ENCODE measurements at places on chromosomes 7 and 10.

DNA sequence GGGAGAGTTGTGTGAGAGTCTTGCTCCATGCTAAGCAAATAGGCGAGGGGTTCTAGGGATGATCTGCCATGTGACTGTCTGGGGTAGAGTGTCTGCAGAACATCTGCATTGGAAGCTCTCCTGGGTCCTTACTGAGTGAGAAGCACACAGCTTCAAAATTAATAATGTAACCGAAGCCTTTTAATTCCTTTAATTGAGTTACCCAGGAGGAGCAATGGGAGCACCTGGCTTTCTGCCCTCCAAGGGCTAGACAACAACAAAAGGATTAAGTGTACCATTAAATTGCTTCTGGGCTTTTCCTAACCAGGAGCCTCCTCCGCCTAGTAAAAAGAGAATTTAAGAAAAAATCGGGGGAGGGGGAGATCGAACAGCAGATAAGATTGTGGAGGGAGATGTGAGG lies 102.0 kb upstream of the TBX20 start:
- peak; percentile 62 for DNase-seq

- no peak for DNase-seq
Observed at GRCh38 chr10:127587668-127588365, 38.7 kb downstream of the NPS start.

DNA sequence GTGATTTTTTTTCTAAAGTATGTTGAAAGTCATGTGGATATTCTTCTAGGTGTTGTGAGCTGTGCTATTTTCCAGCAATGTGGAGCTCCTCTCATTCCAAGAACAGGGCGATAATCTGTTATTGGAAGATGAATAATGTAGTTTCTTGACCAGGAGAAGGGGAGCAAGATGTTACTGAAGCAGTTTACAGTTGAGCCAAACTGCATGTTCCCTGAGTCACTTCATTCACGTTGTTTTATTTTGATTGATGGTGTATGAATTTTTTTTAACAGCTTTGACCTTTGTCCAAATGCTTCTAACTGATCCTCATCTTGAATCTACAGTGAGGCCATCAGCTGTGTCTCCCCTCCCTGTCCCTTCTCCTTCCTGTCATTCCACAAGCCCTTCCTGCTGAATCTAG lies 277.1 kb upstream of the KLF6 start:
- DNase-seq = no peak

DNA sequence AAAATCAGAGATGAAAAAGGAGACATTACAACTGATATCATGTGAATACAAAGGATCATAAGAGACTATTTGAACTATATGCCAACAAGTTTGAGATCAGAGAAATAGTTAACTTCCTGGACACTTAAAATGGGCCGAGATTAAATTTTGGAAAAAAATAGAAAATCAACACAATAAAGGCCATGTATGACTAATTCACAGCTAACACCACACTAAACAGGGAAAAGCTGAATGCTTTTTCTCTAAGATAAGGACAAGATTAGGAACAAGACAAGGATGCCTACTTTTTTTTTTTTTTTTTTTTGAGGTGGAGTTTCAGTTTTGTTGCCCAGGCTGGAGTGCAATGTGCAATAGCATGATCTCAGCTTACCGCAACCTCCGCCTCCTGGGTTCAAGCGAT lies 151.4 kb upstream of the MAGI2 start:
- DNase-seq = no peak

GRCh38 chr10:11707624-11708350 lies 34.4 kb upstream of the ECHDC3 start:
- no peak for DNase-seq

GRCh38 chr7:149772241-149772955 lies 990 bp downstream of the ZNF467 start:
- no peak for DNase-seq

DNA sequence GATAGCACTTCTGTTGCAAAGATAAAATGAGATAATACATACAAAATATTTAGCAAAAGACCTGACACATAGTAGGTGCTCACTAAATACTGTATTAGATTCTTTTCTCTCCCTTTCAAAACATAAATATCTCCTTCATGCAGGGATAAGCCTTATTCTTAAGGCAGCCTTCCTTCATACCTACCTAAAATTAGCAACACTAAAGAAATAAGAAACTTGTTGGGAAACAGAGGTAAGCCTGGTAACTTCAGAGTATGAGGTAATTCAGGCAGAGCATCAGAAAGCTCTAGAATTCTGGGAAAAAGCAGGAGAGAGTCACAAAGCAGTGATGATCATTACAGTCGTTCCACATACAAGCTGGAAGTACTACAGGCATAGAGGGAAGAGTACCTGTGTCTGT lies 15.2 kb downstream of the HIBADH start:
- DNase-seq = no peak

DNA sequence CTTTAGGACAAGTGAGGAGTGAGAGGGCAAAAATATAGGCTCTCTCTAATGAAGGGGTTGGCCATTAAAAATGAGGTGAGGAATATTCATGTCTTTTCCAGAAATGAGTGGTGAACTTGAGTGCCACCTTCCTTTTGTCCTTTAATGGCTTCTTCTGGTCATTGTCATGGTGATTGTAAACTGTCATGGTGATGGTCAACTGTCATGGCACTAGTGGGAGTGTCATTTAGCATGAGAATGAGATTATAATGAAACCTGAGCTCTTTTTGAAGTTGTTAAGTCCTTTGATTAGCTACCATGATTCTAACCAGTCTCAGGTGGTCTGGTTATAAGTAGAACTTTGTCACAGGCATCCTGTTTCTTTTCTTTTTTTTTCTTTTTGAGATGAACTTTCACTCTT lies 524.4 kb downstream of the NEBL start:
- DNase-seq = no peak

DNA sequence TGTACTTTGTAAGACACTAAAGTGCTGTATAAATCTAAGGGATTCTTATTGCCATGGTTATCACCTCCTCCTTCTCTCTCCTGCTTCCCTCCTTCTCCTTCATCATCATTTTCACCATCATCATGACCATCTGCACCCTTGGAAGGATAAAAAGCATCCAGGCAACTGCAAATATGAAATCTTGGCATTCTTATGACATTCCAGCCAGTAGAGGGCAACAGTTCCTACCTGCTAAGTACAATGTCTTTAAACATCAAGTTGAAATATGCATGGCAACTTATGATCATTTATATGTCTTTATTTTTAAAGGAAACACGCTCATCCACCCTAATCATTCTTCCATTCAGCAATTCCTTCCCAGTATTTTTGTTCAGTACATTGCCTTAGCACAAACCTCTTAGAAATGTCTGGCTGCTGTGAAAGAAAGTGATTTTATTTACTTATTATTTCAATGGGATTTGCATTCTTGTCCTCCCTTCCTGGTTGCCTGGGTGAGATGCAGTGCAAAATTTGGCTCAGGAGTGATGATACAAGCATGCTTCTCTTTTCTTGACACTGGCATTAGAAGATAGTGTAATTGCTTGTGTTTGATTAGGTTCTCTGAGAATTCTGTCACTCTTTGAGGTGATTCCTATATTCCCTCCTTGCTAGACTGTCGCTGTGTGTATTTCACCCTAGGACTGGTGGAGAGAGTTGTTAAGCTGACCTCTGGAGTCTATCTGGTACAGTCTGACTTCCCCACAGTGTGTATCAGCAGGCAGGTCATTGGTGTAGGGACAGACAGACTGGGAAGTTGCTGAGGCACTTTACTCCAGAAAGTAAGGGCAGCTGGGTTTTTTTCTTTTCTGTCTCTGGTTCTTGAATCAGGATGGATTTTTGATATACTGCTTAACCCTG lies 188.5 kb upstream of the BMPER start:
- DNase-seq = peak; percentile 54

GRCh38 chr7:77222065-77222464 lies 22.4 kb upstream of the FGL2 start:
- no peak for DNase-seq

GRCh38 chr10:127441350-127442219 lies 107.5 kb upstream of the NPS start:
- no peak for DNase-seq

DNA sequence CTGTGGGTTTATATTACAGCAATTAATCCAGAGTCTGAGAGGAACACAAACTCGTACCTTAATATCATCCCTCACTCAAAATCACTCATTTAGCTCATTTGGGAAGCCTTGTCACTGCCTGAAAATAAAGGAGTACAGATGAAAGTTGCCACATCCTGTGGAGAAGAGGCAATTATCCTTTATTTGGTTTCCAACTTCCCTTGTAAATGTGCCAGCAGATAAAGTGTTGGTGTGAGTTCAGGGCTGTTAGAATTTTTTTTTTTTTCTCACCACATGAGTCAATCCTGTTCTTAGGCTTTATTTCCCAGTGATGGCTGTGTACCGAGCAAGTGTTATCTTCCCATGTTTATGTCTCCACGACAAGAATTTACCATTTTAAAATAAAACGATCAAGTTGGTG lies 99.0 kb upstream of the SMIM30 start:
- peak; percentile 87 for DNase-seq

GRCh38 chr7:124712017-124712416 lies 53.6 kb downstream of the GPR37 start:
- DNase-seq = no peak
